ENCODE measurements at places on chromosomes 3 and 15.

- no peak for DNase-seq
These were observed 68.7 kb downstream of the GBE1 start for GRCh38 chr3:81692766-81693165.

DNA sequence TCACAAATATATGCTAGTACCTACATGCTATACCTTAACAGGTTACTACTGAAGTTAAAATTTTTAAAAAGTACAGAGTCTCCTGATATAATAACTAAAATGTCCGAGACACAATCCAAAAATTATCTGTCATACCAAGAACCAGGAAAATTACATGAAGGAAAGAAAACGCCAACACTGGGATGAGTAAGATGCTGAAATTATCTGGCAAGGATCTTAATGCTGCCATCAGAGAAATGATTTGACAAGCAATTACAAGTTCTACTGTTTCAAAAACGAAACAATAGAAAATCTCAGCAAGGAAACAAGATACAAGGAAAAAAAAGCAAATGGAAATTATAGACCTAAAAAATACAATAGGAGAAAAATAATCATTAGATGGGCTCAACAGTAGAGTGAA is 92.5 kb downstream of the UBE3A start:
- no peak for DNase-seq

DNA sequence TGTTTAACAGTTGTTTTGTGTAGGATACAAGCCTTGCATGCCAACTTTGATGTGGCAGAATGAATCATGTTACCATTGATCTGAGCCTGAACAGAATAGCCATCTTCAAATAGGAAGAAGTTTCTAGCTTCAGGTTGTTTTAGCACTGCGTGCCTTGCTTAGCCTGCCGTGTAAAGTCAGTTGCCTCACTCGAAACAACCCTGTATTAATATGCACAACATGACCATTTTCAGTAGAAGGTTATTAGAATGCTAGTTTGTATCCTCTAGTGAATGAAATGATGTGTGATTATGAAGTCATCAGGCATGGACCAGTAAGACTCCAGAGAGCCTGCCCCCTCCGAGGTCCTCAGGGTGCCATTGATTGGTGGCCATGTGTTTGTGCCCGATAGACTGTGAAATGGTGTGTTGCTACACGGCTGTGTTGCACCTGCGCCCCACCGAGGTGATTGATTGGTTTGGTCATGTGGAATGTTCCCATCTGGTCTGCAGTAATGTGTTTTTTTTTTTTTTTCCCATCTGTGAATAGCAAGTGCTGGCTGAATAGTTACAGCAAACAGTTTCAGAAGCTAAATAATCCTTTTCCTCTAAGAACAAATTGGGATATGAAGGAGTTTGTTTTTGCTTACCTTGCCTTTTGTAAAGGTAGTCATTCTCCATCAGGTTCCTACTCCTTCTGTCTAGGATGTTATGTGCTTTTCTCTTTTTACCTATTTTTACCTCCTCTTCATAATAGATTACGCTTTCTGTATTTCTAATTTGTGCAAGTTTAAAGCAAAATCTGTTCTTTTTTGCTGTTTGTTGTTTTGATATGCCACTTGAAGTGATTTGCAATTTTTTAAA is 214.9 kb downstream of the TCF12 start:
- DNase-seq = peak; percentile 50

GRCh38 chr3:151087648-151088047 is 2.2 kb downstream of the MED12L start:
- no peak for DNase-seq

- no peak for DNase-seq
These were observed 141.4 kb downstream of the TP63 start for GRCh38 chr3:189772584-189772983.

- DNase-seq = peak; percentile 85
These were observed 597 bp upstream of the CAMK1 start for GRCh38 chr3:9770276-9770812.

DNA sequence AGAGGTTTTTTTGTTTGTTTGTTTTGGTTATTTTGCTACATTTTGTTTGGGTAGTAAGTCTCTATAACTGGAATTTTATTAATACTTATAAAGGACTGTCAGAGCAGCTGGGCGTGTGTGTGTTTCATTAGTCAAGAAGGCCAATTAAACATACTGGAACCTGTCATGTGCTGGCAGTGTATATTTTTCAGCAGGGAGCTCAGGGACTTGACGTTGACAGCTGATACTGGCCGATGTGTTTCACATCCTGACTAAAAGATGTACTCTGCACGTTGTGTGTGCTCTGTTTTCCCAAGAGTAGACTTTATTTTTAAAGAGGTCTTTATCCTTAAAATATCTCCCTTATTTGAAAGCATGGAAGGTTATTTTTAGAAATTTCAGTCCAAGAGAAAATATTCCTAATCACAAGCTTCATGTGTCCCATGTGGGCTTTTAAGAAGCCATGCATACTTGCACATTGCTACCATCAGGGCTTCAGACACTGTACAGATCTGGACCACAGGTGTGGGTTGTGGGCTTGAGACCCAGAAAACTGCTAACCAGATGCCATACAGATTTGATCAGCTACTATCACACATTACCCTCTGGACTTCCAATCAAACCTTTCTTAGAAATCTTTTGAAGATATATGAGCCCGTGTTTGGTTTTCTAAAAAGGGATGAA is 135.9 kb downstream of the FEZF2 start:
- DNase-seq = no peak

GRCh38 chr3:132268956-132269355 is 48.3 kb upstream of the ACP3 start:
- no peak for DNase-seq

GRCh38 chr3:160986069-160986468 is 119.1 kb downstream of the B3GALNT1 start:
- no peak for DNase-seq

DNA sequence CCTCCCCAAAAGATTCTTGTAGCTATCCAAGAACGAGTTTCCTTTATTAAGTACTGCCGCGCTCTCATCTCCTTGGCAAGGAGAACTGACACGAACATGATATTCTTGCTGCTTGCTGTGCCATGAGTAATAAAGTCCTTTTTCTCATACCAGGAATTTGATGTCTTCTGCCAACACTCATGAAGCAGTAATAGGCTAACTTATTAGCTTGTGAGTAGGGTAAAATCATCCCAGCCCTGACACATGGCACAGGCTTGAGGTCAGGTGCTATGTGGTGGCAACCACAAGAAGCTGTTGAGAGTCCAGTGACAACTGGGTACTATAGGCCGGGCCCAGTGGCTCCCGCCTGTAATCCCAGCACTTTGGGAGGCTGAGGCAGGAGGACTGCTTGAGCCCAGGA is 22.7 kb upstream of the UBXN7 start:
- no peak for DNase-seq

GRCh38 chr3:83224101-83224868 is 1462.8 kb upstream of the GBE1 start:
- no peak for DNase-seq

GRCh38 chr3:191353022-191353777 is 22.9 kb upstream of the UTS2B start:
- DNase-seq = no peak

DNA sequence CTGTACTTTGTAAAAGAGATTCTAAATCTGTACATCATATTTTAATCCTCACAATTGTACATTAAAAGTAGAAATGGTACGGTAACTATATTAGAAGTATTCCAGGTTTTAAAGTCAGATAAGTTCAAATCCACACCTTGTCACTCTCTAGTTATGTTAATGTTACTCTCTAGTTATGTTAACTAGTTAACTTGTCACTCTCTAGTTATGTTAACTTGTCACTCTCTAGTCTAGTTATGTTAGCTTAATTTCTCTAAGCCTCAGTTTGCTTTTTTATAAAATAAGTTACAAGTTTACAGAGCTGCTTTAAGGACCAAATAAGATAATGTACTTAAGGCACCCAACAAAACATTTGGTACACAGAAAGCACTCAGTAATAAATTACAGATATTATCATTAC is 42.6 kb downstream of the ZNF280D start:
- DNase-seq = no peak

- no peak for DNase-seq
These were observed 473.1 kb downstream of the MCTP2 start for GRCh38 chr15:94704421-94704820.

- DNase-seq = peak; percentile 23
These were observed 39.2 kb upstream of the NMNAT3 start for GRCh38 chr3:139716908-139717485.

- DNase-seq = no peak
These were observed 32.2 kb upstream of the TMEM158 start for GRCh38 chr3:45258317-45258716.

GRCh38 chr3:157573780-157574378 is 70.7 kb upstream of the VEPH1 start:
- DNase-seq = no peak

DNA sequence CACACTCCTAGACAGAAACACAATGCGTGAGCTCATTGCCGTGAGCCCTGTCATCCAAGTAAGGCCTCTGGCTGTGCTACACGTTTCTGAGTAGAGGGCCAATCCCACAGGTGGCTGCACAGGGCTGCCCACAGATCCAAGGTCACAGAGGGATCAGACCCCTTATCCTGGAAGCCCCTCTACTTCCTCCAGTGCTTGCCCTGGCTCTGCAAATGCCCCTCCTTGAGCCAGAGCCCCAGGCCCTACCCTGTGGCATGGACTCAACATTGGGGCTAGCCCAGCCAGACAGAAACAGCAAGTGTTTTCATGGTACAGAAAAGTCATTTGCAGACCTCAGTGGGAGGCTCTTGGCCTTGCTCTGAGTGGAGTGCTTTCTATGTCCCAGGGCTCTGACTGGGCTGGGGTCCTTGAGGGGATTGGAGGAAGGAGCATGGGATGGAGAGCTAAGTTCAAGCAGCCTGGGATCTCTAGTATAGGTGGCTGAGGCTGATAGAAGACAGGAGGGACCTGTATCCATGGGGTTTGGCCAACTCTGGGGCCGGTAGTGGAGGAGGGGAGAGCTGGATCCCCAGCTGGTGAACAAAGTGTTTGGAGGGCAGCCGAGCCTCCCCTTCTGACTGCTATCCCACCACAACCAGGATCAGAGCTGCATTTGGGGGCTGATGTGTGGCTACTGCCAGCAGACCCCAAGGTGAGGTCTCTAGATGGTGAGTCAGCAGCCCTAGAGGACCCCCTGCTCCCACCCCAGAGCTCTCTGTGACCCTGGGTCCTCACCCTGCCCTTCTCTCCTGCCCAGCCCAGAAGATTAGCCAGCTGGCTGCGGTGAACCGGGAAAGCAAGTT is 38.7 kb downstream of the GOLGA6A start:
- DNase-seq = no peak

DNA sequence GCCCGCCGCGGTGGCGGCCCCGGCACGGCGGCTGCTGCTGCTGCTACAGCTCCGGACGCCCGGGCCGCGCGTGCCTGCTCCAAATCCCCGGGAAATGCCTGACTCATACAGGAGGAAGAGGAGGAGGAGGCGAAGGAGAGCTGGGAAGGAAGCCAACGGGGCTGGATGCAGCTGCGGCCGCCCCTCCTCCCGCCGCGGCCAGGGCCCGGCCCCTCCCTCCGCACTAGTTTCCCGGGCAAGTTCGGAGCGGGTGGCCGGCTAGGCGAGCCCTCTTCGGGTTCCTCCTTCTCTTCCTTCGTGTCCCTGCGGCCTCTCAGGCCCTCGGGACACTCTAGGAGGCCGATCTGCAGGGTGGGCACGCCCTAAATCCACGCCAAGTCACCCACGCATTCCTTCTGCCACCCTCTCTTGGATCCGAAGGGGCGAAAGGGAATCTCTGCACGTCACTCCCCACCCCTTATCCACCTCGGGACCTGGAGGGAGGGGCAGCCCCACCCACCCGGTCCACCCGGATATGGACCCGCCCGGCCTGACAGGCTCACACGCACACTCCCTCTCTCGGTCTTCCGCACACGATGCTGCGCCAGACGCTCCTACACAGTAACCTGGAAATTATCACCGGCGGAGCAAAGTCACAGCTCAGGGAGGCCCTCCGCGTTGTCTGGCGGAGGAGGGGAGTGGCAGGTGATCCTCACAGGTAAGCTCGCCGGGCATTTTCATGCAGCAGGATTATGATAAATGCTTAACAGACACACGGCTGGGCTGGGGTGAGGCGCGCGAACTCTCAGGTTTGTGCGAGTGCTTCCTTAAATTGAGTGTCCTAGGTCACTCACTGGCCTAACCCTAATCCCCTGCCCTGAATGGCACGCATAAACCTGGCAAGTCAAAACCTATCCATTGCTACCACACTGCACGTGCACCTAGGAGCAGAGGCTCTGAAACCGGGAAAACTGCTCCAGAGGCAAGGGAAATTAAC is at the start of the genes OSBPL10 and ZNF860:
OSBPL10 (minus strand) TSS at position 57 of the 976 bp plus-strand sequence. CDS start 83 bp downstream, outside the sequence.
ZNF860 (plus strand) TSS at position 545 of the 976 bp plus-strand sequence. CDS start 7,330 bp downstream, outside the sequence.
- DNase-seq = peak; percentile 92

DNA sequence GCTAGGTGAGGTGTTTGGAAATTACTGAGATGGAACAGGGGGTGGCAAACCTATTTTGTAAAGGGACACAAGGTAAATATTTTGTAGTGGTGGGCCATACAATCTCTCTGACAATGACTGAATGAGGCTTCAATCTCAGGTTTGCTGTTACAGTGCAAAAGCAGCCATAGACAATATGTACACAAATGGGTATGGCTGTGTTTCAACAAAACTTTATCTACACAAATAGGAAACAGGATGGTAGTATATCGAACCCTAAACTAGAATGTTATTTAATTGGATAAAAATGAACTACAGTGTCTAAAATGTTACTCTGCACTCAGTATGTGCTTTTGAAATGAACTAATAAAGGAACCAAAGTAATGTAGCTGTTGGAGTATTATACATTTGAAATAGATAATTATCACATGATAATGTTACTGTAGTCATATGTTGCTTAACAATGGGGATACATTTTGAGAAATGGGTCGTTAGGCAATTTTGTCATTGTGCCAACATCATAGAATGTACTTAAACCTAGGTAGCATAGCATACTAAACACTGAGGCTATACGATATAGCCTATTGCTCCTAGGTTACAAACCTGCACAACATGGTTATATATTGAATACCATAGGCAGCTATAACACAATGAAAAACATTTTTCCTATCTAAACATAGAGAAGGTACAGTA is 495.2 kb upstream of the TBL1XR1 start:
- no peak for DNase-seq

DNA sequence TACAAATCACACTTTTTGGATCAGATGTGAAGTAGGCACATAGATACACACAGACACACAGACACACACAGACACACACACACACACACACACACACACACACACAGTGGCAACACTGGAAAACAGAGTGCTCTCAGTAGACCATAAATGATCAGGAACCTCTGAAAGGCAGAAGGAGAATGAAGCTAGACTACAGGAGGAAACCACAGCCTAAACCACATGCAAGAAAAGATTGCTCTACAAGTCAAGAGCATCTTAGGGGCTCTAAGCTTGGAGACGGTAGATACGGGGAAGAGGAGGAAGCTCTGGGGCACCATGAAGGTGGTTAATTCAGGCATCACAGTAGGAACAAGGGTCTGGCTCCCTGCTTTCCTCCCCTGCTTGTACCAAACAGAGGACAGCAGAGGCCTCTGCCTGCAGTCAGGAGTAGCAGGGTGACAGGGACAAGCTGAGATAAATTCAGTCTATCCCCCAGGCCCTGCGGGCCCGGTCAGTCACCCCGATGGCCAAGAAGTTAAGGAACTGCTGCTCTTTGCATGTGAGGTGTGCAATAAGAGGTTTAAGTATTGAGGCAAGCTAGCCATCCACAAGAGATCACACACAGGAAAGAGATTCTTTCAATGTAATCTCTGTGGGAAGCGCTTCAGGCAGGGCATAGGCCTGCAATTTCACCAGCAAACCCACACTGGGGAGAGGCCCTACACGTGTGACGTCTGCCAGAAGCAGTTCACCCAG is 23.5 kb upstream of the ARPIN start:
- DNase-seq = no peak

Data from right hindlimb (tissue), 1 donor.